Activated CD8-positive, alpha-beta memory T cell treated with anti-CD3 and anti-CD28 coated beads, Interleukin-2, amount 10 ng/mL, durations not matched to agents 7 days and 5 days (primary cell): ENCODE measurements at places on chromosomes 5 and 9. TPM values are rescaled to one million over a fixed set of nuclear protein-coding genes. Genes with fewer than 3 reads are reported as not detected.

AK8 gene
- total RNA-seq, result not detected

DNA sequence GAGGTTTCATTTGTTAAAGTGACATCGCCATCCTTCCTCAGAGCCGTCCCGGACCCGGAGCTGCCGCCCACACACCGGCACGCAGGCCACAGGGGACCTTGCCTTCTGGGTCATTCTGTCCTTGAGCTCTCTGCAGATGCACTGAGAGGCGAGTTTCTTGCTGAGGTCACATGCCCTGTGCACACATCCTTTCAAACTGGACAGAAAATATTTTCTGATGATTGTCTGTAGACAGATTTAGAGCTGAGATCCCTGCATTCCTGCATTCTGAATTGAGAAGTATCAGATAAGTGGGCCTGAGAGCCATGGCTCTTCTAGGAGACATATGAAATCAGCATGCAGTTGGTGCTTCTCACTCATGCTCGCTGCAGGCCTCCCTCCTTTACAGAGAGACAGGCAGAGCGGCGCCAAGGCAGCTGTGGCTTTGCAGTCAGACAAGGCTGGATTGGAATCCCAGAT lies 25.4 kb downstream of the BOD1 start:
- H3K27ac ChIP-seq, result no peak overlapping the region
- no peak for DNase-seq
- no peaks in the 10 kb centered on the region for H3K27me3 ChIP-seq
- H3K4me3 ChIP-seq, result no peak overlapping the region
- no peaks in the 10 kb centered on the region for H3K36me3 ChIP-seq

- H3K36me3 ChIP-seq, result no peaks in the 10 kb centered on the region
- H3K27me3 ChIP-seq, result no peaks in the 10 kb centered on the region
- no peak overlapping the region for H3K4me3 ChIP-seq
- no peak overlapping the region for H3K27ac ChIP-seq
- H3K4me1 ChIP-seq, result no peaks in the 10 kb centered on the region
Measured at GRCh38 chr5:54186912-54187445, 123.4 kb downstream of the ARL15 start.

- H3K27ac ChIP-seq, result no peak overlapping the region
- no peak for DNase-seq
- no peak overlapping the region for H3K4me3 ChIP-seq
- no peaks in the 10 kb centered on the region for H3K36me3 ChIP-seq
- H3K4me1 ChIP-seq, result no peaks in the 10 kb centered on the region
- no peaks in the 10 kb centered on the region for H3K27me3 ChIP-seq
Measured at GRCh38 chr5:130529511-130530485, 625.5 kb downstream of the CHSY3 start.

- no peaks in the 10 kb centered on the region for H3K36me3 ChIP-seq
- H3K4me1 ChIP-seq, result peaks cover 12% of the 10 kb centered on the region
- no peak for DNase-seq
- no peak overlapping the region for H3K27ac ChIP-seq
- H3K4me3 ChIP-seq, result no peak overlapping the region
Measured at GRCh38 chr9:70498866-70499265, 84.4 kb upstream of the KLF9 start.

- H3K4me3 ChIP-seq, result no peak overlapping the region
- H3K27ac ChIP-seq, result no peak overlapping the region
- no peak for DNase-seq
- H3K27me3 ChIP-seq, result no peaks in the 10 kb centered on the region
- H3K36me3 ChIP-seq, result no peaks in the 10 kb centered on the region
Measured at GRCh38 chr5:73031839-73032238, 76.0 kb downstream of the FCHO2 start.
